HepG2 (cell line): ENCODE measurements at places on chromosomes 16 and 17. TPM values are rescaled to one million over a fixed set of nuclear protein-coding genes. Genes with fewer than 3 reads are reported as not detected.

- H3K27me3 ChIP-seq, result no peaks in the 10 kb centered on the region
- no peak overlapping the region for H3K4me3 ChIP-seq
- peaks cover 59% of the 10 kb centered on the region for H3K36me3 ChIP-seq
- peak; percentile 45 for DNase-seq
- H3K4me1 ChIP-seq, result peaks cover 62% of the 10 kb centered on the region
- H3K27ac ChIP-seq, result no peak overlapping the region
Observed at GRCh38 chr17:42467889-42468288, 9.2 kb downstream of the ATP6V0A1 start.

- DNase-seq, result no peak
- H3K36me3 ChIP-seq, result peaks cover 33% of the 10 kb centered on the region
- no peak overlapping the region for H3K27ac ChIP-seq
- H3K4me3 ChIP-seq, result no peak overlapping the region
- H3K27me3 ChIP-seq, result no peaks in the 10 kb centered on the region
Observed at GRCh38 chr17:14498812-14499211, 197.9 kb downstream of the HS3ST3B1 start.

DNA sequence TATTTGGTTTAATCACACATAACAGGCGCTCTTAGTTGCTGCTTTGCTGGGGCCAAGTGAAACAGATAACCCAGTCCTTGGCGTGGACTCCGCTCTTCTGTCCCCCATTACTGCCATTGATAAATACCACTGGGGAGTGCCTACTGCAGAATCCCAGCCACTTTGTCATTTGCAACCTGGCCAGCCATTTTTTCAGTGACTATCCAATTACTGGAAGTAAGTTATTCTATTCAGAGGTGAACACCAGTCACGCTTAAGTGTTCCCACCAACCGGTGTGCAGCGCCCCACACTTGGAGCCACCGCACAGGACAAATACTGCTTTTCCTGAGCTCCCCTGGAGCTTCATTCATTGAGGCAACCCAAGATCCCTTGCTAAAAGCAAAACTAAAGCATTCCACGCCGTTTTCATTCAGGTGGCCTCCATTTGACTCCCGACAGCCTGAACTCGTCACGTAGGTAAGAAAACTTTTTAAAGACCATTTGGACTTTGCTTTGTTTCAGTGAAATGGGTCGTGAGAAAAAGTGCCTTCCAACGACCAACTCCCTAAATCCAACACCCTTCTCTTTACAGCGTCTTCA is 1.8 kb downstream of the USP7 start:
- DNase-seq, result peak; percentile 61
- no peaks in the 10 kb centered on the region; the same call in 2 of the 3 replicates for H3K27me3 ChIP-seq
- peak overlapping the region; percentile 74 for H3K27ac ChIP-seq
- peaks cover 63% of the 10 kb centered on the region for H3K4me1 ChIP-seq
- peak overlapping the region; percentile 90 for H3K4me3 ChIP-seq

DNA sequence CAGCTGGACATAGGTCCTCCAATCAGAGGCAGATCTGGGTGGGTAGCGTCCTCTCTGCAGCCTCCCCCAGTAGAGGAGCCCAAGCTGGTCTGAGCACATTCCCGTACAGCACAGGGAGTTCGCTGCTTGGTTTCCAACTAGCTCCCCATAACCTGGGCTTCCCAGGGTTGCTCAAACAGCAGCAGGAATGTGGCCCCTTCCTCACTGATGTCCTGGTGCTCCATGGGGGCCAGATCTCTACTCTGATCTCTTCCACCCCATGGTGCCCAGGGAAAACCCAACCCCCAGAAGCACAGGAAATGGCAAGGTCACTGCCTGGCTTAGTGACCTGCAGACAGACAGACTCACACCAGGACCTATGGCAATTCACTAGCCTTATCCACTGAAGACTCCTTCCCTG is 11.1 kb upstream of the MMP2 start:
- H3K27ac ChIP-seq, result no peak overlapping the region
- no peak for DNase-seq
- no peaks in the 10 kb centered on the region for H3K4me1 ChIP-seq
- no peaks in the 10 kb centered on the region; the same call in 1 of the 2 replicates for H3K27me3 ChIP-seq
- no peak overlapping the region for H3K4me3 ChIP-seq

DNA sequence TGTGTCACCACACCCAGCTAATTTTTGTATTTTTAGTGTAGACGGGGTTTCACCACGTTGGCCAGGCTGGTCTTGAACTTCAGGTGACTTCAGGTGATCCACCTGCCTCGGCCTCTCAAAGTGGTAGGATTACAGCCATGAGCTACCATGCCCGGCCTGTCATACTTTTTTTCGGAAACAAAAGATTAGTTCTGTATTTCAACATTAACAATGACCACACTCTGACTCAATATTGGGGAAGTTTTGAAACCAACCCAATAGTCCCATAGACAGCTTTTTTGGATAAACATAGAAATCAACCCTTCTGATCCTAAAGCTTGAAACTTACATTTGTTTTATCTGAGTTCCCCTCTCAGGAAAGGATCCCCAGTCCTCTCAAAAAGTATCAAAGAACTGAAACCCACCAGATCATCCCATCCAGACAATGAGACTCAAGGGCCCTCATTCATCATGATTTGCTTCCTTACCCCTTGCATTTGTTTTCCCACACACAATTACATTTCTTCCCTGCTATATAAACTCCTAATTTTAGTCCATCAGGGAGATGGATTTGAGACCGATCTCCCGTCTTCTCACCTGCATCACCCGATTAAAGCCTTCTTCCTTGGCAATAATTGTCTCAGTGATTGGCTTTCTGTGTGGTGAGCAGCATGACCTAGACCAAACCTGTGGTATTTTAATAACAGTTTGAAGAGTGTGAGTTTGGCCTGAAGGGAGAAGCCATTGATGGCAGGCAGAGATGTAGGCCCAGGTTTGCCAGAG is 7.2 kb upstream of the AGRP start:
- DNase-seq, result no peak
- H3K36me3 ChIP-seq, result no peaks in the 10 kb centered on the region
- H3K4me1 ChIP-seq, result peaks cover 18% of the 10 kb centered on the region

- H3K27me3 ChIP-seq, result no peaks in the 10 kb centered on the region
- no peaks in the 10 kb centered on the region for H3K36me3 ChIP-seq
- H3K27ac ChIP-seq, result no peak overlapping the region
- H3K4me3 ChIP-seq, result no peak overlapping the region
- peaks cover 43% of the 10 kb centered on the region for H3K4me1 ChIP-seq
- no peak for DNase-seq
Observed at GRCh38 chr17:17414341-17414805, 62.4 kb upstream of the MED9 start.

Gene FAM171A2
- 1.0 and 1.8 TPM in 2 replicates for total RNA-seq

Gene KRTAP3-2
- total RNA-seq, result not detected in 2 replicates

Gene IL34
- 1.2 and 1.4 TPM in 2 replicates for total RNA-seq
